ENCODE measurements at places on chromosomes 2 and 18.

DNA sequence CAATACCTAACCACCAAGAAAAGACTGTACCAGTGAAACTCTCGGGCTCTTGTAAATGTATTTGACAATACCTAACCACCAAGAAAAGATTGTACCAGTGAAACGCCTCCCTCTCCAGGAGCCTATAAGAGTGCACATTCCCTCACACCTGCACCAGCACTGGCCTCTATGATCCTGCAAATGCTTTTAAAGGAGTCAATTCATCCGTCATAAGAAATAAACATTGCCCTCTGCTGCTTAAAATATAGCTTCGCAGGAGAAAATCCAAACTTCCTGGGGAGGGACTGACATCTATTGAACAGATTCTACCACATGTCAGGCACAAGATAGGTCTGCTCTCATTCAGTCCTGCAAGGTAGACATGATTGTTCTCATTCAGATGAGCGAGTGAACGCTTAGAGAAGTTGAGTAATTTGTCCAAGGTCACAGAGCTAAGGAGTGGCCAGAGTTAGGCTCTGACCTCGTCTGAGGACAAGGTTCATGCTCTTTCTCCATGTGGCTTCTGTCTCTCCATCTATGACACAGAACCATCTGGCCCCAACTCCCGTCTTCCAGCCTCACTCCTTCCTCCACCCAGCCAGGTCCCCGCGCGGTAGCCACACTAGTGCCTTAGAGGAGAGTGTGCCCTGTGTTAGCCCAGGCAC is 38.7 kb downstream of the MCFD2 start:
- peak; percentile 56 for DNase-seq

DNA sequence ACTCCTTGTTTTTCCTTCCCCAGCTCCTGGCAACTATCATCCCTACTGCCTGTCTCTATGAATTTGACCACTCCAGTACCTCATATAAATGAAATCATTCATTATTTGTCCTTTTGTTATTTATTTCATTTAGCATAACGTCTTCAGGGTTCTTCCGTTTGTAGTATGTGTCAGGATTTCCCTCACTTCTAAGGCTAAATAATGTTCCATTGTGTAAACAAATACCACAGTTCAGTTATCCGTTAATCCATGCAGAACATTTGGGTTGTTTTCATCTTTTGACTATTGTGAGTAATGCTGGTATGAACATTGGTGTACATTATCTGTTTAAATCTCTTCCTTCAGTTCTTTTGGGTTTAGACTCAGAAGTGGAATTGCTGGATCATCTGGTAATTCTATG is 18.8 kb downstream of the DYNC2LI1 start:
- no peak for DNase-seq

- no peak for DNase-seq
Measured at GRCh38 chr2:236209535-236209934, 41.3 kb upstream of the GBX2 start.

GRCh38 chr18:6807515-6808257 is 78.2 kb downstream of the ARHGAP28 start:
- no peak for DNase-seq

DNA sequence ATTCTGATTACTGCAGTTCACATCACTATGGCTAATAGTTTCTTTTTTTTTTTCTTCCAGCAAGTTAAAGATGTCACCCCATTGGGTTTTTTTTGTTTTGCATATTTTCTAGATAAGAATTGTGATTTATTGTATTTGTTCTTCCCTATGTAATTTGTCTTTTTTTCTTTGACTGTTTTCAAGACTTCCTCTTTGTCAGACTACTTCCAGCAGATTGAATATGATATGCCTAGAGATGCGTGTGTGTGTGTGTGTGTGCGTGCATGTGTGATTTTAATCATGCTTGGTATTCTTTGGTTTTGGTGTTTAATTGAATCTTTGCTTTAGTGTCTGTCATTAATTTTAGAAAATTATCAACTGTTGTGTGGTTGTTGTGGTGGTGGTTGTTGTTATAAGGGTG is 166.7 kb upstream of the SLC39A10 start:
- no peak for DNase-seq

DNA sequence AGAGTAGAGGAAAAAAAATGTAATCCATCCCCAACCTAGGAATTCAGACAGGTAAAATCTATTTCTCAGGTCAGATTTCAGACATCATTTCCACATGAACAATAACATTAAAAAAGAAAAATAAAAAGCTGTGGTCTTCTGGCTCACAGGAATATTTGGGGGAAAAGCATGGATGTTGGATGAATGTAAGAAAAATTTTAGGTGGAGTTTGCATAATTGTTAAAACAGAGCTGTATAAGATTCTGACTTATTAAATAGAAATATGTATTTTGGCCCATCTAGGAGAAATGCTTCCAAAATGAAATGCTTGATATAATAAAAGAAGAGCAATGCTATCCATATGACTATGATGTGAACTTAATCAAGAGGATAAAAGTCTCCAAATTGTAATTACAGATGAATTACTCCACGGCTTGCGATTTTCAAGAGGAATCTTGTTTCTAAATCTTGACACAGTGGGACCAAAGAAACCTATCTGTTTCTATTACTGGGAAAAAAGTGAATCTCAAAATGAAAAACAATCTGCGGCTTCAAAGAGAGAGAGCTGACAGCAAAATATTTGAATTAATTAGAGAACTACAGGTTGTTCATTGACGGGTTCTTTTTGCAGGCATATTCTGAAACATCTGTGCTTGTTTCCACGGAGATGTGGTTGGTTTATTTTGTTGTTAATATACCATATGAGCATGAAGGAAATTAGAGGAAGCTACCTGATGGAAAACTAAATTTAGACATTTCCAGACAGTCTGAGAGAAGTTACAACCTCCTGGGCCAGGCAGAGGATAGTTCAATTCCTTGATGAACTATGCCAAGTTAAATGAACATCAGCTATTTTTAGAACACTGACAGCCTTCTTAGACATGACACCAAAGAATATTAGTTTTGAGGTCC is 468.7 kb downstream of the PID1 start:
- no peak for DNase-seq

DNA sequence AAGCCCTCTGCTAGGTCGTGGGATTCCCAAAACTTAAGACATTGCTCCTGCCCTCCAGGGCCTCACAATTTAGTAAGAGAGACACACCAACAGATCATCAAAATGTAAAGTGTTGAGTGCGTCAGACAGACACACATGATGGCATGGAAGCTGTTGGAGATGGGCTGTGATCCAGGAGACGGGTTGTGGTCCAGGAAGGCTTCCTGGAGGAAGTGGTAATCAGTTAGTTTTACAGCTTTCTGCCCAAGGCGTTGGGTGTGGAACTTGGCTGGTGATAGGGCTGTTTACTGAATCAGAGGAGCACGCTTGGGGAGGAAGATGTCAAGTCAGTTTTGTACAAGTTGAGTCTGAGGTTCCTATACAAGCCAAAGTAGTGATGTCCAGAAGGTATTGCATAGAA is 24.0 kb upstream of the GLI2 start:
- no peak for DNase-seq

GRCh38 chr2:86570059-86570458 is 6.8 kb upstream of the CHMP3 start:
- no peak for DNase-seq

DNA sequence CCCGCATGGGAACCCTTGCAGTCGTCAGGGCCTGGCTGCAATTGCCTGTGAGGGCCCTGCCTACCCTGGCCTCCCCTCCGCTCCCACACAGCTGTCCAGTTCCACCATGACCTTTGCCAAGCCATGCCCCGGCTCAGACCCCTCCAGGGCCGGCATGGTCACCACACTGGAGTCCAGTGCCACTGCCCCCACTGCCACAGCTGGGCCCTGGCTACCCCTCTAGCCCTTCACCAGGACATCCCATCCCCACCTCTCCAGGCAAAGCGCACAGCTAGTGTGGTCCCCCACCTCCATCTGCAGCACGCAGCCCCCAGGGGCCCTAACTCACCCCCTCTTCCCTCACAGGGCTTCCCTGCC is 70.3 kb upstream of the SMAD7 start:
- no peak for DNase-seq

GRCh38 chr2:135132314-135132713 is 80.2 kb downstream of the RAB3GAP1 start:
- no peak for DNase-seq

- no peak for DNase-seq
Measured at GRCh38 chr18:5275872-5276271, 19.7 kb downstream of the ZBTB14 start.

GRCh38 chr2:241904011-241904718 is 34.6 kb downstream of the RTP5 start:
- DNase-seq = no peak

DNA sequence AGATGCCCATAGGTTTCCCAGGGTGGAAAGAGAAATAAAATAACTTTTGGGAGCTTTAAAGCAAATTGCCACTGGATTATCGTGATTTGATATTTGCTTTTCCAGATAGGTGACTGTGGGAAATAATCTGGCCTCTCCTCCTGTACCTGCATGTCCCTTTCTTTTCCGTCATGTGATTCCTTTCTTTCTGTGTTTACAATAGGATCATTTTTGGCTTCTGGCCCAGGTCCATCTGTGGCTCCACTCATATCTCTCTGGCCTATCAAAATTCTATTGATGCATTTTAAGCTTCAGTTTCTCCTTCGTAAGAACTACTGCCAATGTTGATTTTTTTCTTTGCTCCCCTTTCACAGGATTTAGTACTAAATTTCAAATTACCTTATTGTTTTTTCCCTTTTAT is 153.6 kb downstream of the CCDC85A start:
- no peak for DNase-seq

- peak; percentile 95 for DNase-seq
Measured at GRCh38 chr2:133674433-133675331, 106.4 kb upstream of the NCKAP5 start.

DNA sequence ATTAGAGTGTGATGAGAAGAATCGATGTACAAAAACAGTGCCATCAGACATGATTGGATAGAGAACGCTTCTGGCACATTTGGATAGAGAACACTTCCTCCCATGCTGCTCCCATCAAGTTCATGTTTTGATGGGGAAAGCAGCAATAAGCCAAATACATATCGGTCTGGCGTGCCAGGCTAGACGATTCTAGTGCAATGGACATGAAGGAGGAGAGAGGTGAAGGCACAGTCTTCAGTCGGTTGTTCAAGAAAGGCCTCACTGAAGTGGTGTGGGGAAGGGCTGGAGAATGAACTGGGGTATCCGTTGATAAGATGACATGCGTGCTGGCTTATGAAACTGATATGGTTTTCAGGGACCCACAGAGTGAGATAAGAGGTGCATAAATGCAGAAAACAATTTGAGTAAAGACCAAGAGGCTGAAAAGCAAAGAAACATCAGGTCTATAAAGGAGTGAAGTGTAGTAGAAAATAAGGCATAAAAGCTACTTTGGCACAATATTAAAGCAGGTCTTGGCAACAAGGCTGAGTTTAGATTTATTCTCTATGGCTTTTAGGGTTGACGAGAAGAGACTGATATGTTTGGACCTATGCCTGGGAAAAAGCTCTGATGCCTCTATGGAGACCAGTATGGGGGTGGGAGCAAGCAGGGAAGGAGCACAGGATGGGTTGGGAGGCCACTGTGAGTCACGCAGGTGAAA is 117.6 kb upstream of the PIEZO2 start:
- no peak for DNase-seq

DNA sequence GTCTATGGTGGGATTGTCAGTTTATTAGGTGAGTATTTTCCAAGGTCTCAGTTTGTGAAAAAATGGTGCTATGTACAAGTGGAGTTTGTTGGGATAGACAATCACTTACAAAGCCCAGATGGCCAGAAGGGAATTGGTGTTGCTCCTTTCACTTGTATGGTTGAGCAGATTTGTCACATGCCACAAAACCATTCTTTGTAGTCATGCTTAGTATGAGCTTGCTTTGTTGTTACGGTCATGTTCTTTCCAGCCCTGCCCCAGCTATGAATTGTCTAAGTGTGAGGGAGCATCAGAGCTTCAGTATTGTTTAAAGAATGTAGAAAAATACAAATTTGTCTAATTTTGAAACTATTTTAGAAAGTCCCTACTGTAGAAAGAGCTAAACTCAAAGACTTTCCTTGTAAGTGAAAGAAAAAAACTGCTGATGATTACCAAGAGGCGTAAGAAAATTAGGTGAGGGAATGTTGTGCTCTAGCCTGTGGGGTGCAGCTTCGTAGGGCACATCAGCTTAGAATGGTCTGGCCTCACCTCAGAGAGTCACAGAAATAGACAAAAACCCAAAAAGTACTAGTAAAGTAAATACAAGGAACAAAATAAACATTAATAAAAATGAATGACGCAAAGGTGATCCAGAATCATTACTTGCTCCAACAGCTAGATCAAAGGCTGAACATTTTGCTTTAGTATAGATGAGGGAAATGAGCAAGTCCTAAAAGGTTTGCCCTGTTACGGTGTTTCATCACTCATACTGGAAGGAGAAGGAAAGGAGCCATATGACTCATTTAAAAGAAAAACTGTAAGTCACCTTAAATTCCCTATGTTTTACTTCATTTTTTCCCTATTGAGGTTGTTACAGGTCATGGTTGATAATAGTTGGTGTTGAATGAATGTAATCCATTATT is 9.2 kb downstream of the TGIF1 start:
- DNase-seq = no peak

- no peak for DNase-seq
Measured at GRCh38 chr2:39679805-39680204, 14.1 kb downstream of the TMEM178A start.

- DNase-seq = no peak
Measured at GRCh38 chr2:607709-608108, 69.5 kb downstream of the TMEM18 start.

DNA sequence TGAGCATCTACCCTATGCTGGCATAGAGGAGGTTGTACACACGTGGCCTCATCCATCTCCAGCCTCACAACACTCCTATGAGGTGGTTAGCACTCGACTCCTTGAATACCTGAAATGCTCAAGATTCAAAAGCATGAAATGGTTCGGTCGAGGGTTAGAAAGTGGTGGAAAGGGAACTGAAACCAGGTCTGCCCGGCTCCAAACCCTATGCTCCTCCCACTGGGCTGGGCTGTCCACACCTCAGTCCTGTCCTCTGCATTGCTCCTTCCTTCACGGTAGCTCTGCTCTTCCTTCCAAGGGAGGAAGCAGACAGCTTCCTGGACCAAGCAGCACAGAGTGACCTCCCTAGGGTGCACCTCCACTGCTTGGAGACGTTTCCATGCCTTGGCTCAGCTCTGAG is 565.2 kb upstream of the ID2 start:
- DNase-seq = no peak

- DNase-seq = no peak
Measured at GRCh38 chr18:42024131-42024530, 69.1 kb downstream of the PIK3C3 start.

DNA sequence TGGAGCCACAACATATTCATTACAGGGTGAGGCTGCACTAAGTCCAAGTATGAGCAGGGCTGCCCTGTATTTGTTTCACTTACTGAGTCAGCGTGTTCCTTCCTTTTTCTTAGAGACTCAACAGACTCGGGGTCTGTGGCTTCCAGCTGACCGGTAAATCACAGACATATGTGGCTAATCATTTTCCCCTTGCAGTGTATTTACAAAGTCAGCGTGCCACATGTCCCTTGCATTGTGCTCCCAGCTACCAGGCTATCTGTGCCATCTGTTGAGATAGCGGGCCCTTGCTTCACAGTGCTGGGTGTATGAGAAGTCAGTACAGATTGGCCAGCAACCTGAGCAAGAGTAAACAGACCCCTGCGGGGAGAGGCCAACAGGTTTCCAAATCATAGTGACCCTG is 254.3 kb downstream of the LRRTM1 start:
- DNase-seq = no peak
